ENCODE measurements at places on chromosomes 1 and 21. TPM values are rescaled to one million over a fixed set of nuclear protein-coding genes. Genes with fewer than 3 reads are reported as not detected.

DNA sequence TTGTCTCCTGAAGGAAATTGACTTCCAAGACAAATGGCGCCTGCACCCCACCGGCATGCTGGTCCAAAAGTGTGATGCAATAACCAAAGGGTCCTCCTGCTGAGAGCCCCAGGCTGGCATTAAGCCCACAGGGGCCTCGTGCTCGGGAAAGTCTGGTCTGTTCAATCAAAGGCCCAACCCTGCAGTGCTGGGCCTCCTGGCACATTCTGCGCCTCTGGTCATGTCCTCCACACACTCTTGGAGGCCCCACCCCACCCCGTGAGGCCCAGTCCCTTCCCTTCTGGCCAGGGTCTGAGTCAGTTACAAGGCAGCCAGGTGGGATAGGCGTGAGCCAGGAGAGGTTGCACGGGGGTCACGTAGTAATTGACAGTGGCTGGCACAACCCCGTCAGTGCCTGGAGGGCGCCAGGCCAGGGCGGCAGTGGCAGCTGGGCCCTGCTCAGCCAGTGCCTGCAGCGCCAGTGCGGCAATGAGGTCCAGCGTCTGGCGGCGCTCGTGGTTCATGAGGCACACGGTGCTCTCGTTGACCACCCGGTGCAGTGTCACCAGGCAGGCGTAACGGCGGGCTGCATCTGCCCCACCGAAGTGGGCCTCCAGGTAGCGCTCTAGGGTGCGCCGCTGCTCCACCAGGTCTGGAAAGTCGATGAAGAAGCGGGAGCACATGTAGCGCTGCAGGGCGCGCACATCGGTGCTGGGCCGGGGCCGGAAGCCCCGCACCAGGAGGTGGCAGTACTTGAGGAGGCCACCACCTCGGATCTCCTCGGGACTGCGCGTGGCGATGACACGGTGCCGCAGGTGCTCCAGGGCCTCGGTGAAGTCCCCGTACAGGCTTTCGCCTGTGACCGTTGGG is 6.8 kb downstream of the TENT5B start:
- no peak for DNase-seq

DNA sequence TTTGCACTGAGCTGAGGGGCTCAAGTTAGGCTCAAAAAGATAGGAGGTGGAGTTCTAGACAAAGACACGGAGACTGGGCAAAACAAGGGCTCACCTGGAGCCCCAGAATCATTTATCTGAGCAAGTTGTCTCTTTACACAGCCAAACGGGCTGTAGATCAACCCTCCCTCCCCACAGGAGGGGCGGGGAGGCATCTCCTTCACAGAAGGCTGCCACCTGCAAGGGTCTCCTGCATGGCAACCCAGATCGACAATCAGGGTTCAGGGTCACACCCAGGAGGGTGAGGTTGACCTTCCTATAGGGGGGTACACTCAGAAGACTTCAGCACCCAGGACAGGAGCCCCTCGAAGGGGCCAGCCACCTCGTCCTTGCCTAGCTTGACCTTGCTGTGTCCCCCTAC is 84.0 kb downstream of the CD247 start:
- no peak for DNase-seq

The SASS6 gene
- total RNA-seq = 6.0 TPM

DNA sequence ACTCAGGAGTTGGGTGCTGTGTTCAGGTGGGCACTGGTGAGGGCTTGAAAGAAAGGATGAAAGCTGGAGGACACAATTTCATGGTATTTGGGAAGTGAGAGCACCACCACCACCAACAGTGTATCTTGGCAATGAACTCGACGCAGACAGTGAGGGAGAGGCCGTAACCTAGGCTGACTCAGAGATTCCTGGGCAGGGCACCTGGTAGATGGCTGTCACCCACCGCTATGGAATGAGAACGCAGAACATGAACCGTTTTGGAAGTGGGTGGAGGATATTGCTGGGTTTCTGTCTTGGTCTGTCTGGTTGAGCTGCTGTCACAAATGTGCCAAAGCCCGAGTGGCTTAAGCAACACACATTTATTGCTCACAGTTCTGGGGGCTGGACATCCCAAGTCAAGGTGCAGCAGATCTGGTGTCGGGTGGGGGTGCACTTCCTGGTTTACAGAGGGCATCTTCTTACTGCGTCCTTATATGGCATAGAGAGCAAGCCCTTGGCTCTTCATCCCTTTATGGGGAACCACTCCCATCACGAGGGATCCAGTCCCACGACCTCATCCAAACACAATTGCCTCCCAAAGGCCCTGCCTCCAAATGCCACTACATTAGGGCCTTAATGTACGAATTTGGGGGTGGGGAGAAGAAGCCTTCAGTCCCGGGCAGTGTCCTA is 246.3 kb downstream of the SIPA1L2 start:
- no peak for DNase-seq

DNA sequence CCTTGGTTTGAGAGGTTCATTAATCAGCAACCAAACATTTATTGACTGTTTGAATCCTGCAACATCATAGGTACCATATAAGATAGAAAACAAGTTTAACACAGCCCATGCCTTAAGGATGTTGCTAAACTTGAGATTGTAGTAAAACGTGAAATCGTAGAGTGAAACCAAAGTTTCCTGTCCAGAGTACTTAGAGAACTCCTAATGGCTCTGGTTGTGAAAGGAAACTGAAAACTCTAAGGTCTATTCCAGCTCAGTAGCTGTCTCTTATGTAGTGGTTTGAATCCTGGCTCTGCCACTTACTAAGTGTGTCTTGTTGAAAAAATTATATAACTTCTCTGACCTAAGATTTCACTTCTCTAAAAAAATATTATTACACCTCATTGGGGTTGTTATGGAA is 310.9 kb downstream of the NTNG1 start:
- no peak for DNase-seq

- DNase-seq = no peak
Measured at GRCh38 chr1:55359611-55360010, 144.4 kb upstream of the USP24 start.

- peak; percentile 61 for DNase-seq
Measured at GRCh38 chr1:239386453-239387303, at the start of gene CHRM3. TSS of gene CHRM3 (plus strand) at chr1:239386568. CDS start at chr1:239907452, 520,884 bp downstream.

GRCh38 chr1:41618066-41618825 is 133.8 kb upstream of the EDN2 start:
- peak; percentile 62 for DNase-seq

GRCh38 chr1:4853904-4854303 is 199.5 kb downstream of the AJAP1 start:
- DNase-seq = no peak
